ENCODE measurements at places on chromosomes 12 and 14.

DNA sequence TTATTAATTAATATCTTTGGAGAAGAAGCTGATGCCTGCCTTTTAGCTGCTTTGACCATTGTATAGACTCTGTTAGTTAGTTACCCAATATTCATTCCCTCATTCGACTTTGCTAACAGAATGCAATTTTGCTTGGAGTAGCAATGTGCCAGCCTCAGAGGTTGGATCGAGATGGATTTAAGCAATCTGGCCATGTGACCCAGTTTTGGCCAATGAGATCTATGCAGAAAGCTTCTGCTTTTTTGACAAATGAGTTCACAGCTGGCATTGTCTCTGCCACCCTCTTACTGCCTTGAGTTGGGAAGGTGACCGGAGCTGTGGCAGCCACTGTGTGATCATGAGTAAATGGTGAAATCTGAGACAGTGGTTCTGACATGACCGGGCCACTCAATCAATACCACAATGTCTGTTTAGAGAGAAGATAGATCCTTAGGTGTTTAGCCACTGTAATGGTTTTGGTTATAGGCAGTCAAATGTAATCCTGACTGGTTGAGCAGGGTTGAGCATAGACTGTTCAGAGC is 74.9 kb upstream of the MED13L start:
- no peak for DNase-seq

- no peak for DNase-seq
Measured at GRCh38 chr12:83031196-83031595, 344.5 kb downstream of the TMTC2 start.

GRCh38 chr12:124939079-124939420 is 24.6 kb upstream of the UBC start:
- peak; percentile 92 for DNase-seq

- no peak for DNase-seq
Measured at GRCh38 chr12:124294780-124295341, at the start of gene RFLNA. Gene RFLNA (plus strand): TSS chr12:124295093. CDS start chr12:124295430, 337 bp downstream.

GRCh38 chr14:64848239-64848638 is 31.5 kb downstream of the SPTB start:
- no peak for DNase-seq

- no peak for DNase-seq
Measured at GRCh38 chr14:87955501-87955900, 37.5 kb downstream of the GALC start.

GRCh38 chr14:104542871-104543830 is 36.4 kb upstream of the C14orf180 start:
- no peak for DNase-seq

GRCh38 chr12:88767699-88768098 is 187.4 kb upstream of the KITLG start:
- no peak for DNase-seq

DNA sequence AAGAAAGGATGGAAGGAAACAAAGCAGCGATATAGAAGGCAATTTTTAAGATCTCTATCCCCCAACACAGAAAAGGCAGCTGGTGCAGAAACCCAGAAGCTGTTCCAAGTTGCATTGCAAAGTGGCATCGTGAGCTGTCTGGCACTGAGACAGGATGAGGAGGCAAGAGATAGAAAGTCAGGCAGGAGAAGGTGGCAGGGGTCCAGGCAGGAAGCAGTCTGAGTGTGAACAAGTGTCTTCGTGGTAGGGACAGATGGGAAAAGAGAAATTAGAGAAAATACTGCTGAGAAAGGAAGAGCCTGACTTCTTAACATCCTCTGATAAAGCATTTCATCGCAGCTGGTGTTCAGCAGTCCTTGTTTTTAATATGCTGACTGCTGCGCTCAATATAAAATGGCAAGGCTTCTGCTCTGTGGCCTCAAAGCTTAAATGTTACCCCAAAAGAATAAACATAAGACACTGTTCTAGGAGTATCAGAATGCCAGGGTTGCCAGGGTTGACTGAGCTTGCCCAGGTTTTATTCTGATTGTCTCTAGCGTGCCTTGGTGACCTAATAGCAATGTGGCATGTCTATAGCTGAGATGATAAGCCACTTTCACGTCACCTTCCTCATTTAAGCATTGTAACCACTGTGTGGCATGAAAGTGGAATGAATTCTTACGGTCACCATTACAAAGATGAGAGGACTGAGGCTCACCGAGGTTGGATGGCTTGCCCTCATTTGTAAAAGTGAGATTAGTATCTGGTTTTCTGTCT is 397.6 kb downstream of the NUAK1 start:
- peak; percentile 75 for DNase-seq

GRCh38 chr14:36619853-36620252 is 37.4 kb upstream of the NKX2-8 start:
- no peak for DNase-seq

GRCh38 chr12:3244219-3244750 is 167.1 kb downstream of the TSPAN9 start:
- DNase-seq = no peak

DNA sequence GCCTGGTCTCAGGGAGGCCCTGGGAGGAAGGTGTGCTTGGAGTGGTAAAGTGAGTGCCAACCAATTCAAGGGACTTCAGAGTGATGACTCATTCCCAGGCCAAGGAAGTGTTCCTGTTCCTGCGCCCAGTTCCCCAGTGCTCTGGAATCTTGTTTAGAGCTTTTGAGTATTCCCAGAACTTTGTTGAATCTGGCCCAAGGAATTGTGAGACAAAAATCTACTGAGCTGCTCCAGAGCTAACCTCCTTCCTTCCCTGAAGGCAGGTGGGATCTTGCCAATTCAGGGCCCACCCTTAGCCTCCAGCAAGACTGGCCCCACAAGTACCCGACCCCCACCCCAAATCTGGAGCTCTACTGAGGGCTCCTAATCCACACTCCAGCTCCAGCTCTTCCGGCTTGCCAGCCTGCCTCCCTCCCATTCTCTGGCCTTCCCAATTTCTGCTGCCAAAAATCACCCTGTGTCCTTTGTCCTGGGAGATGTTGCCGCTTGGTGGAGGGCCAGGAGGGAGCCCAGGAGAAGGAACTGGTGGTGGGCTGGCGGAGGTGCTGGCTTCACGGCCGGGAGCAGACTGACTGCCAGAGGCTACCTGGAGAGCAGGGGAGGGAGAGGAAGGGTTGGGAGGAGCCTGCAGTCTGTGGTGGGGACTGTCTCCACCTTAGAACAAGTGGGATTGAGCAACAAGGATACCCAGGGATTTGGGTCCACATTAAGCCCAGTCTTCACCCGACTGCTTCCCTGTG is 2.0 kb upstream of the ATN1 start:
- peak; percentile 91 for DNase-seq

GRCh38 chr14:53124786-53125185 is 28.3 kb downstream of the DDHD1 start:
- DNase-seq = no peak

DNA sequence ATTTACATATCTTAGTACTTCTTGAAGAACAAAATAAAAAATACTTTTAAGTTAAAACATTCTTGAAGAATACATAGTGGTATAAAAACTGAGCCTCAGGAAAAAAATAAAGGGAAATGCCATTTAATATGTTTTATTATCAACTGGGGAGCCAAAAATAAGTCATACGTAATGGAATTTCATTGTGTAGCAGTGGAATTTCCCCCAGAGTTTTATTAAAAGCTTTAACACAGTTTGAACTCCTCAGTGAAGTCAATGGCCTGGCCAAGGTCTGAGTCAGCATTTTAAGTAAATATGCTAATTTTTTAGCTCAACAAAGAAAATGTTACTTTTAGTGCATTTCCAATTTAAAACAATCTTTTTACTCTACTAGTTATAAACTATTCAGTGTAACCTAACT is 350.1 kb upstream of the ATP2B1 start:
- DNase-seq = peak; percentile 91

- no peak for DNase-seq
Measured at GRCh38 chr12:130879212-130879686, 7.4 kb downstream of the RAN start.

- DNase-seq = peak; percentile 31
Measured at GRCh38 chr12:114812858-114813761, 129.1 kb upstream of the TBX3 start.

DNA sequence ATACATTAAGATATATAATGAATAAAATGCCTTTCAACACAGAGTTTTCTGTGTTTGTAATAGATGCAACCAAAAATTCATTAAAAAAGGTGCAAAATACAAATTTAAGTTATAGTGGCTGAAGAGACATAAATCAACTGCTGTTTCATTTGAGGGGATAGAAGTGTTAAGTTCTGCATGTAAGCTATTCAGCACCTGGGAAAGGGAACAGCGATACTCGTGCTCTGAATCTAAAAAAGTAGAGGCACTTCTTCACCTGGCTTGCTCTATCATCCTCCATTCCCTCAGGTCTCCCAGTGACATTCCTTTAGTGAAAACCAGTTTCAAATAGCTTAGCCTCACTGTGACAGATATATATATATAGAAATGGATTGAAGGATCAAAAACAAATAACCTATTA is 222.6 kb downstream of the ACSS3 start:
- DNase-seq = peak; percentile 5

- DNase-seq = peak; percentile 53
Measured at GRCh38 chr14:44961151-44961553, 595 bp downstream of the KLHL28 start.

- no peak for DNase-seq
Measured at GRCh38 chr14:94946244-94946643, 176.3 kb upstream of the GSC start.

GRCh38 chr12:91422127-91422526 is 239.5 kb upstream of the DCN start:
- no peak for DNase-seq

DNA sequence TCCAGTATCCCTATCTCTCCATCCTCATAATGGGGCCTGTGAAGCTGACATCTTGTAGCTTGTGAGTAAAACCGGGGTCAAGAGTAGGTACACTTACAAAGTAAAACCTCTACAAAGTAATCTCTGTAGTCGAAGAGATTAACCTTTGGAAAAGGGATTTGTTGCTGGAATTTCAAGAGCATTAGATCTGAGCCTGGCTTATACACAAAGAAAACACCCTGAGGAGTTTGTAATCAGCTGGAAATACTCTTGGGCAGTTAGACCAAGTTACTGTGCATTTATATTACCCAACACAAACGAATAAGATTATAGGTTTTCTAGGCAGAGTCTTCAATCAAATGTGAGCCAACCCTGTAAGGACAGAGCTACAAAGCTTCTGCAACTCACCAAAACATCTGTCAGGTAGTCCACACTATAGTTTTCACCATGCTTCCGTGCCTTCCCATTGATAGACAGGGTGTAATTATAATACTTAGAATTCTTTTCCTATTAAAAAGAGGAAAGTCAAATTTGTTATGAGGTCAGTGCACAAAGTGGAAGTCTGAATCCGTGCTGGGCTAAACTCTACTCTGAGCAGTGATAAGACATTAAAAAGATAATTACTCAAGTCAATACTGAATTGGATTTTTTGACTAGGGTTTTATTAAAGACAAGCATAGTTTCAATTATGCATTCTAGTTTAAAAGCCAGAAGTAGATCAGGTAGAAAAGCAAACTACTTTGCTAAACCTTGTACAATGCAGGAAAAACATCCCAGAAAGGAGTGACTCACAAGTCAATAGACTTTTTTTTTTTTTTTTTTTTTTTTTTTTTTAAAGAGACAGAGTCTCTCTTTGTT is 14.6 kb downstream of the GNS start:
- DNase-seq = no peak

DNA sequence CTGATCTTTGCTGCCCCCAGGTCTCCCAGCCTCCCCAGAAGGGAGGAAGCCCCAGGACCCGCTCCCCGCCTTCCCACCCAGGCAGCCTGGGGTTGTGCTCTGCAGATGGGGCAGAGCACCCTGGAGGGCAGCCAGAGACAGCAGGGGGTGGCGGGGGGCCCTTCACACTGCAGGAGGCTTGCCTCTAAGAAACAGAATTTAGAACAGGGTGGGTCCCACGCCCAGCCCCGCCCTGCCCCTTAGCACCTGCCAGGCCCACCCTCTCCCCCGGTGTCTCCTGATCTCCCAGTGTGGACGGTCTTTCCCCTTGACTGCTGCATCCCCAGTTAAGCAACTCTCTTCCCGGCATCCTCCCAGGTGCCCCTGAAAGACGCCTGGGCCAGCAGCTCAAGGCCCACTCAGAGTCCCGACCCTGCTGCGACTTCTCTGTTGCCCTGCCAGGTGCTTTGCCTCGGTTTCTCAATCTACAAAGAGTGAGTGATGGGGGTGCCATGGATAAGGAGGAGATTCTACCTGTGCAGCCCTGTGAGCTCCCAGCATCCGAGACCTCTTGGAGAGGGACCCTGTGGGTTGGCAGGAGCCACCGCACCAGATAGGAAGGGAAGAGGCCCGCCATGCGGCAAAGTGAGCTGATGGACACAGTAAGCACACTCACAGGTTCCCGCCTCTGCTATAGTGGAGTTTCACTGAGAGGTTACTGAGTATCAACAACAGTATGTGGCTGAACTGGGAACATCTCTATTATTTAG is 327.1 kb upstream of the FKBP4 start:
- no peak for DNase-seq

DNA sequence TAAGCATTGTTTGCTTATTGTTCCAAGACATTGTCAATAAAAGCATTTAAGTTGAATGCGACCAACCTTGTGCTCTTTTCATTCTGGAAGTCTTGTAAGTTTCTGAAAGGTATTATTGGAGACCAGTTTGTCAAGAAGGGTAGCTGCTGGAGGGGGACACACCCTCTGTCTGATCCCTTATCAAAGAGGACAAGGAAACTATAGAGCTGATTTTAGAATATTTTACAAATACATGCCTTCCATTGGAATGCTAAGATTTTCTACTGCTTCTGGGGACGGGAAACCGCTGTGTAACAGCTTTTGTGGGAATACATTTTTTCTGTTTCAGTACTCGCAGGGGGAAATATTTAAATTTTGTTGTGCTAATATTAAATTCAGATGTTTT is 3.5 kb downstream of the FOS start:
- no peak for DNase-seq

DNA sequence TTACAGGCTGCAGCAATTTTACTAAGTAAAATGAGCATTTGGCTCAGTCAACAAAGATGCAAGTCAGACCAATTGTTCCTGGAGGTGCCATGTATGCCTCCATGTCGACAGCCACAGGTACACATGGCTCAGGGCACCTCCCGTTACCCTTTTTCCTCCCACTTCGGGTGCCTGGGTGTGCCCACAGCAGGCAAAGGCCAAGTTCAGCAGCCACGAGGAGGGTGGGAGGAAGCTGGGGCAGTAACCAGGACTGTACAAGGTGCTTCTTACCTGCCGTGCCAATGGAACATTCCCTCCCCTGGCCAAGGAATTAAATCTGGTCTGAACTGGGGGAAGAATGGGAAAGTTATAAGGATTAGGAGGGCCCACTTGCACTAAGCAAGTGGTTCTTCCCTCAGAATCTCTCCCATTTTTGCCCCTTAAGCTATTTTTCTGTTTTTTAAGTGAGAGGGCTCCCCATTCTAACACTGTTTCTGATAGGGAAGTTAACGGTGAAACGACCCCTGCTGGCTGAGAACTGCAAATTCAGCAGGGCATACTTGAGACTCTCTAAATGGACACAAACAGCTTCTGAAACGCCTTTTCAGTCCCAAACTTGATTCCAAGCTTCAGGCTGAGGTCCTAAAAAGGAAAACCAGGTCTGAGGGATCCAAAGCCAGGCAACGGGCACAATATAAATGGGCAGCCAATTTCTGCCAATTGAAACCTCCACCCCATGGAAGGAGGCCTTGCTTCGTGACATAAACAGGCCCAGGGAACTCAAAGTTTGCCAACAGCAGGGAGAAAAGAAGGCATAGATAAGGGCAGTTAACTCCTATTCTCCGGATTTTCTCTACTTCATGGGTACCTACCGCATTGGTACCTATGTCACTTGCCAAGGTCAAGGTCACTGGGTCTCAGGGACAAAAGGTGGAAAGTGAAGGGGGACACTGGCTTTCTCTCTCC is 24.8 kb downstream of the CLECL1 start:
- DNase-seq = peak; percentile 59

Measured in fibroblast of skin of scalp (primary cell).